ENCODE measurements at places on chromosomes 2 and 18. TPM values are rescaled to one million over a fixed set of nuclear protein-coding genes. Genes with fewer than 3 reads are reported as not detected.

PID1 gene
- total RNA-seq, result 1.0 TPM

DNA sequence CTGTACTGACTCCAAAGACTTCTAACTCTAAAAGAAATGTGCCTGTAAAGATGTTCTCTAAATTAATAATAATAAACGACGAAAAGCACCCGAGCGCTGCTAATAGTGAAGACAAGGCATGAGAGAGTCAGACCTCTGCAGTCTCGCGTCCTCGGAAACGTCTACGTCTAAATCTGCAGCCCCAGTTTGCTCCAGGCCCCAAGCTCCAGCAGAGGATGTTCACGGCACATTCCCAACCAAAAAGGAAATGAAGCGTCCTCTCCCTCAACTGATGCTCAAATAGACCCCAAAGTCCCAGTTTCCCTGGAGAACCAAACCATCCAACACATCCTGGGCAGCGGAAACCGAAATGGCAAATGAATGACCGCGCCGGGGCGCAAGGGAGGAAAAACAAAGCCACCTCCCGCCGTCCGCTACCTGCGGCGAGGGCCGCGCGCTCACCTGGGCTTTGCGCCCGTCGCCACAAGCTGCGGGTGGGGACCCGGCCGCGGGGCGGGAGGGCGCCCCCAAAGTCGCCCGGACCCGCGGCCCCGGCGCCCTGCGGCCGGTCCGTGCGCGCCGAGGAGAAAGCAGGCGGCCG, 47.1 kb upstream of the CCDC150 start:
- peaks cover 3% of the 10 kb centered on the region for H3K4me1 ChIP-seq
- DNase-seq, result no peak
- H3K36me3 ChIP-seq, result no peaks in the 10 kb centered on the region
- H3K27ac ChIP-seq, result no peak overlapping the region
- H3K4me3 ChIP-seq, result no peak overlapping the region

GRCh38 chr18:7568426-7568825, 1.3 kb downstream of the PTPRM start:
- H3K4me3 ChIP-seq, result no peak overlapping the region
- peak; percentile 15 for DNase-seq
- H3K27ac ChIP-seq, result no peak overlapping the region

GRCh38 chr18:79206444-79206843, 137.2 kb downstream of the ATP9B start:
- H3K36me3 ChIP-seq, result peaks cover 13% of the 10 kb centered on the region
- no peaks in the 10 kb centered on the region for H3K27me3 ChIP-seq
- no peak for DNase-seq
- peaks cover 9% of the 10 kb centered on the region for H3K4me1 ChIP-seq
- H3K27ac ChIP-seq, result no peak overlapping the region

DNA sequence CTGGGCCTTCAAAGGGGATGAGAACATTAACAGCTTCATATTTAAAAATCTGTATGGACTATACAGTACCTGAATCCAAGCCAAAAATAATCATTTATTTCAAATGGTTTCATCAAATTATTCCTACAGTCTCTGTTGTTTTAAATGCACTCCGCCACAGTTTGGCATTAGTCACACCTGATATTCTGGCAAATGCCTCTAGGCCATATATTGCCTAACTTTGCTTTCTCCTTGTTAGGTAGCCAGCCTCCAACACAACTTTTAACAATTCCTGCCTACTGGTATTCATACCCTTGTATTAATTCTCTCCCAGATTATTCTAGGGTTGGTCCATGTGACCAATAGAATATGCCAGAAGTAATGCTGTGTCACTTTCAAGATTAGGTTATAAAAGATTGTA, 146.6 kb upstream of the FANCL start:
- no peaks in the 10 kb centered on the region for H3K4me1 ChIP-seq
- H3K27me3 ChIP-seq, result no peaks in the 10 kb centered on the region
- H3K27ac ChIP-seq, result no peak overlapping the region

DNA sequence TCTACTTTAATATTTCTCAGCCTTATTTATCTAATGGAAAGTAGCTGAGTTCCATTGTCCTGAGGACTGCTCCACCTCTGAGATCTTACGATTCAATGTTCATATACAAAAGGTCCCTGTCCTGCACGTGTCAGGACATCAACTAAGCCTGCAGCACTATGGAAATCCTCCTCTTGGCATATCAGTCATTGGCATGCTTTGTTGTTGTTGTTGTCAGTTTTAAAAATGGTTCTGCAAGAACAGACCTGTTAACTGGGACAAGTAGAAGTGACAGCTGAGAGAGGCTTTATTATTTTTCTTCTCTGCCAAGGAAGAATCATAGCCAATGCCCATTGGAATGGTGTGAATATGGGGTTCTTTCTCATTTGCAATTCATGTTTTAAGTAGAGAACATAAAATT, 450.1 kb upstream of the PKDCC start:
- H3K36me3 ChIP-seq, result no peaks in the 10 kb centered on the region
- H3K27me3 ChIP-seq, result no peaks in the 10 kb centered on the region
- H3K4me3 ChIP-seq, result no peak overlapping the region
- DNase-seq, result no peak

NOL4 gene
- not detected for total RNA-seq

GRCh38 chr2:49780949-49781348, 626.6 kb upstream of the FSHR start:
- DNase-seq, result no peak
- no peak overlapping the region for H3K4me3 ChIP-seq
- no peak overlapping the region for H3K27ac ChIP-seq
- no peaks in the 10 kb centered on the region for H3K36me3 ChIP-seq
